ENCODE measurements at places on chromosomes 7 and 10. TPM values are rescaled to one million over a fixed set of nuclear protein-coding genes. Genes with fewer than 3 reads are reported as not detected.

VIPR2 gene
- total RNA-seq, result 0.56 TPM

FOXP2 gene
- total RNA-seq, result not detected

CUBN gene
- 1.4 TPM for total RNA-seq

TSPAN15 gene
- total RNA-seq, result 12.0 TPM

ASB15 gene
- not detected for total RNA-seq

FKBP6 gene
- not detected for total RNA-seq
